ENCODE measurements at places on chromosomes 5 and 9.
A peak's percentile ranks its signal among the peaks of the same experiment; 100 is the strongest.

DNA sequence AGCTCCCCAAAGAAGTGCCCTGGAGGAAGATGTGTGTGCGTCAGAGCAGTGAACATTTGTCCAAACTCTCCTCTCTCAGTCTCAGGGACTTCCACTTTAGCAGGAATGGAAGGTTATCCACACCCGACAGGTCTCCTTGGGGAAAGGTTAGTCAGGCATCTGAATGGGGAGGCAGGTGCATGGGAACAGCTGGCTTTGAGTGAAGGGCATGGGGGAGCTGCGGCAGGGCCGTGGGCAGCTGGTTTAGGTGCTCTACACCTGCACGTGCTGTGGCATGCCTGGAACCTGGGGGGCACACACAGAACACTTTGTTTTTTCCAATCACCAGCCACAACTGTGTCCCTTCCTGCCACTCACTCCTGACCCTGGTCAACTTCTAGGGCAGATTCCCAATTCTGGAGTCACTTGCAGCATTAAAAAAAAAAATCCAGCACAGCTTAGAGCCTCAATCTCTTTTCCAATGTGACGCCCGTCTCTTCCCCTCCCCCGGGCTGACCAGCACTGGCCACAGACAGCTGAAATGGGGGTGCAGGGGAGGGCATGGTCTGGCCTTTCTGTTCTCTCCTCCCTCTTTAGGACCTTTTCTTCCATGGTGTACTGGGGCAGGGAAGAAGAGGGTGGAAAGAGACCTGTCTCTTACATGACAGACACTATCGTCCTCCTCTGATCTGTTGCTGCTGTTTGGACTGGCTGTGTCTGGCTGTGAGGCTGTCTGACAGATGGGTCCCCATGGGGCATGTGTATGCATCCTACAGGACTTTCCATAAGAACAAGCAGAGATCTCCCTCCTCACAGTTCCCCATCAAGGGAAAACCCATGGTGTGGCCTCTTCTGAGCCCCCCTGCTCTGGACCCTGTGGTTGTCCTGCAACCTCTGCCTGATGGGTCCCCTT is 9.5 kb upstream of the IL3 start:
- no peak for DNase-seq

DNA sequence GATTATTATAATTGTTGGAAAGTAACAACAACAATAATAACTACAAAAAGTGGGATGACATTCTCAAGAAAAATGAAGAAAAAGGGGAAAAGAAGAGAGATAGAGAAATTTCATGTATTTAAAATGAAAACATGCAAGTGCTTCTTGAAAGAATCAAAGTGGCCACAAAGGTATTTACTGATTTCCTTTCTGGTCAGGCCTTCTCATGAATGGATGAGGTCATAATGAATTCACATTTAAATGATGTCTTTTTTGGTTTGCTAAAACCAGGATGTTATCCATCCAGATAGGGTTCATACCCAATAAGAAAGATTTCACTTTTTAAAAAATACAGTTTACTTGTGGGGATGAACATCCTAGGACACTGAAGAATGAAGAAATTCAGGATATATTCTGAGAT is 446.4 kb upstream of the PTGER4 start:
- DNase-seq = no peak

- DNase-seq = no peak
These were observed 44.4 kb downstream of the GALNT12 start for GRCh38 chr9:98851730-98852459.

- DNase-seq = no peak
These were observed 52.9 kb downstream of the GDNF start for GRCh38 chr5:37786862-37787519.

DNA sequence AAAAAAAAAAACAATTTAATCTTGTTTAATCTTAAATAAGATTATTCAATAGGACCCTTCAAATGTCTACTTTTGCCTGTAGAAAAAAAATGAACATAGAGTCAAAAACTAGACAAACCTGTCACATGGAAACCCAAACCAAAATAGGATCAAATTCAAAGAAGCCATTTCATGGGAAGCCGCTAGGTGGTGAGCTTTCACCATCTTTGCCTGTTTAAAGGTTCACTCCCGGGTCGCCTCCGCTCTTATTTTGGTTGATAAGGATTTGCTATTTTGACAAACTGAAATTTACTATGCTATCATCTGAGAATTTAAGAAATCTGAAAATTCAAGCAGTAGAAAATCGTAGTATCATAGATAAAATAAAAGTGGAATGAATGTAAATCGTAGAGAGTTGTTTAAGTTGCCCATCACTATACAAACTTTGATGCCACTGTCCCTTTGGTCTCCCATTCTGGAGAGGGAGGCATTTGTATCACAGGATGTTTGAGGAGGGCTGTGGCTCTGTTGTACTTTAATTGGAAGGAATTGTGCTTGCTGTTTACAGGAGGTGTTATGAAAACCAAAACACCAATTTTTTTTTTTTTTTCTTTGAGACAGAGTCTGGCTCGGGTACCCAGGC is 43.5 kb upstream of the DNAH5 start:
- DNase-seq = no peak

- no peak for DNase-seq
These were observed 412.1 kb upstream of the ADAMTSL1 start for GRCh38 chr9:18061856-18062255.

DNA sequence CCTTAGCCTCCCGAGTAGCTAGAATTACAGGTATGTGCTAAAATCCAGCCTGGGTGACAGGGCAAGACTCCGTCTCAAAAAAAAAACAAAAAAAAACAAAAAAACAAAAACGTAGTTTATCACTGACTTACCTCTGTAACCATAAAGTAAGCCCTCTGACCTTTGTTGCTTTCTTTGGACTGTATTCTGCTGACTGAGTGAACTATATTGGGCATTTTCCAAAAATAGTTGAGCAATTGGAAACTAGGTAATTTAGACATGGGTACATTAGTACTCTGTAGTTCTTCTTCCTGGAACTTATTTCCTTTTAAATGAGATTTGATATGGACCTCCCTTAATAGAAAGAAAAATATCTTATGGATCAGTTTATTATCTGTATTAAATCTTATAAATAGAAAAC is 66.6 kb downstream of the ANKHD1 start:
- no peak for DNase-seq

DNA sequence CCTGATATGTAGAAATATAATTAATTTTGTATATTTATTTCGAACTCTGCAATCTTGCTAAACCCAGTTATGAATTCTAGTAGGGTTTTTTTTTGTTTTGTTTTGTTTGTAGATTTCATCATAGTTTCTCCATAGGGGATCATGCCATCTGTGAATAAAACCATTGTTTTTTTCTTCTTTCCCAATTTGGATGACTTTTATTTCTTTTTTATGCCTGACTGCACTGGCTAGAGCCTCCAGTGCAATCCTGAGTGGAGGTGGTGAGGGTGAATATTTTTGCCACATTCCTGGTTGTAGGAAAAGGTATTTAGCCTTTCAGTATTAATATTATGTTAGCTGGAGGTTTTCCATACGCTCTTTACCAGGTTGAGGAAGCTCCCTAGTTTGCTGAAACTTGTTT is 70.0 kb upstream of the GFPT2 start:
- no peak for DNase-seq

GRCh38 chr5:168790671-168791250 is 211.6 kb upstream of the PANK3 start:
- no peak for DNase-seq

DNA sequence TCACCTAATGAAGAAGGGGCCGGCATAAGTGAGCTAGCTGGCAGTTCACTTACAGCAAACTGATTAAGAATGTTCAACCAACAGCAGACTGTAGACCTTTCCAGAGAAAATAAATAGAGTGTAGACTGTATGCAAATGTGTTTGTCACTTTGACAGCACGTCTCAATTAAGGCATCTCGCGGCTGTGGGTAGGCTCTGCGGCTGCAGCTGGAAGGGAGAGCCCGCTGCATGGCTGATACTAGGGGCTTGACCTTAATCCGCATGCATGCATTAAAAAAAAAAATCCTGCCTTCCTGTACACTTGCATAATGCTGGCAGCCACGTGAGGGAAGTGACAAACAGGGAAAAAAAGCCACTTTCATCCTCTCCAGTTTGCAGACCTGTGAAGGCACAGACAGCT is 82.3 kb downstream of the CRB2 start:
- DNase-seq = no peak

DNA sequence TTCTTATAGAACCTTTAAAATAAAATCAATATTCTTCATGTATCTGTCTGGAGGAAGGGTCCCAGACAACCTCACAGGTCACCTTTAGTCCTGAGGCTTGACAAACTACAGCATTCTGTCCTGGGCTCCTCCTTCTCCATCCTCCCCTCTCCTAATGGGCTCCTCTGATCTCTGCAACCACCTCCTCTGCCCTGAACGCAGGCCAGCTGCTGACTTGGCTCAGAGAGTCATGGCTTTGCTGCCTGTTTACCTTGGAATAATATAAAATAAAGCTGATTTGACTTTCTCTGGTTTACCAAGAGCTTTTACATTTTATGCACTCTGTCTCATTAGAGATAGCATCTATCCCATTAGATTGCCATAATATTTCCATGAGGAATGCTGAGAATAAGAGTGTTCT is 159.4 kb downstream of the SEMA6A start:
- DNase-seq = no peak

DNA sequence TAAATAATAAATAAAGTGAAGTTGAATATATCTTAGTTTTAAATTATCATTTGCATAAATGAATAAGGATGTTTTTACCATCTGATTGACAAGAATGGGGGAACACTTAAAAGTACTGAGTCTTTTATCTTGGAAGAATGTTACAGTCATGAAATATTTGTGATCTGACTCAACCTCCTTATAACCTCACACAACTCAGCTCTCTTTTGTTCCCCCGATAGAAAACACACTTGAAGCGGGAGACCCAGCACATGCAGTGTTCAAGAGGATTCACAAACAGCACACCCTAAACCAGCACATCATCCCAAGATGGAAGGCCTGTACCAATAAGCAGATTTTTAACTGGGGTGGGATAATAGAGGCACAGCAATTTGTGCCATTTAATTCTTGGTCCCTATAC is 15.5 kb downstream of the BAAT start:
- DNase-seq = no peak

GRCh38 chr5:54757541-54757940 is 227.9 kb downstream of the ESM1 start:
- no peak for DNase-seq

DNA sequence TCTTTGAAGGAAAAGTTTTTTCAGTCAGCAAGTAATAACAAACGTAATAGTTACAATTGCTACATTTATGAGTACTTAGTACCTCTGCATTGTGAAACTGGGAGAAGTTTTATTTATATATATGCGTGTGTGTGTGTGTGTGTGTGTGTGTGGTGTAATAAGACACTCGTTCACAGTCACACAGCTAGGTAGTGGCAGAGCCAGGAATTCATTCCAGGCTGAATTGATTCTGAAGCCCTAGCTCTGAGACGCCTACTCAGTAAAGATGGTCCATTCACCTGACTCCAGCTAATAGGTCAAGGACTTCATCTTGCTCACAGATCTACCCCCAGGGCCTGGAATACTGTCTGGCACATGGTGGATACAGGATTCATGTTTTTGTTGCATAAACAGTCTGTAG is 13.6 kb upstream of the CAST start:
- no peak for DNase-seq

DNA sequence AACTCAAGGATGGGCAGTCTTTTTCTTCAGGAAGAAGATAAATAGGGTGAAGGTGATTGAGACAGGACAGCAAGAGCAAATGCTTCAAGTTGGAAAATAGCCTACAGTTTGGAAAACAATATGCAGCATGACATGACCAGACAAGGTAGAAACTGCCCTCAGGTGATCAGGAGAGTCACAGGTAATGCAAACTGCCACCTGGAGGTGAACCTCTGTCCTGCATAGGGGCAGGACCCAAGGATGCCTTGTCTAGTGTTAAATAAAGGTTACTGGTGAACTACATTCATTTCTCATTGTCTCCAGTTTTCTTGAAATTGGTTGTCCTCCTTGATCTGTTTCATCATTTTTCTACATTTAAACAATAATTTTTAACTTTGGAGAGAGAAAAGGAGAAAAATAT is 232.1 kb downstream of the SEMA5A start:
- no peak for DNase-seq

DNA sequence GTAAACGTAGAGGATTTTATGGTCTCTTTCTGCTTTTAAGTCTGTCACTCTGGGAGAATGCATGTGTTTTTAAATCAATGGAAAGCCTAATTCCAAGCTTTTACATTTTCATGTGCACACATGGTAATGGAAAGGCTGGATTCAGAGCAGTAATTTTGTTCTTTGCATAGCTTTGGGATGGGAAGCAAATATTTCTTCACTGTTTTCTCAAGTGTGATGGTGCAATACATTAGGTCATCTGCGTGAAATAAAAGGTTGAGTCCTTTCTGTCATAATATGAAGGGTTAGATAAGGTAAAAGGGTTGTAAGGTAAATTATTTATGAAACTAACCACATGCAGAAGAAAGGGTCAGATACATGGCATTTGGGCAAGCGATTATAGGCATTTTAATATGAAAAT is 88.2 kb upstream of the NR3C1 start:
- no peak for DNase-seq

- peak; percentile 82 for DNase-seq
These were observed at the start of gene DNAJC18 for GRCh38 chr5:139439013-139439903. Gene DNAJC18, minus strand, starts transcription at chr5:139439525. Its CDS starts 80 bp downstream, at chr5:139439445.

GRCh38 chr9:78030296-78030552 is 1.4 kb downstream of the GNAQ start:
- no peak for DNase-seq

- no peak for DNase-seq
These were observed 196.2 kb downstream of the AOPEP start for GRCh38 chr9:94922691-94923107.

DNA sequence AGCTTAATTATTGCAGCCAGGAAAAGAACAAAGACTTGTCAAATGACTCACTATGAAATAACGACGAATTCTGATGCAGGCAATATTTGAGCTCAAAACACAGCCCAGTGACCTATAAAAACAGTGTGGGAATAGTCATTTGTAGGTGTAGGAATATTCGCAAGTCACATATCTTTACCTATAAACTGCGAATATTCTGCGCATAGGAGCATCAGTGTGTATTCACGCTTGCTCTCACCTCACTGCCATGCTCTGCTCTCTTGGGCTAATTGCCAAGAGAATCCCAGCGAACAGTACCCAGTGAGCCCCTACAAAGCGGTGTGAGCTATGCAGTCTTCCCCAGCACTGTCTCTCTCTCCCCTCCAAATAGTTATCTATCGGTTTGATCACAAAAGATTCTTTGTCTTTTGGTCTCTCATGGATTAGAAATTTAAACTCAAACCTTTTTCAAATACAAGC is 74.2 kb downstream of the ST8SIA4 start:
- no peak for DNase-seq

DNA sequence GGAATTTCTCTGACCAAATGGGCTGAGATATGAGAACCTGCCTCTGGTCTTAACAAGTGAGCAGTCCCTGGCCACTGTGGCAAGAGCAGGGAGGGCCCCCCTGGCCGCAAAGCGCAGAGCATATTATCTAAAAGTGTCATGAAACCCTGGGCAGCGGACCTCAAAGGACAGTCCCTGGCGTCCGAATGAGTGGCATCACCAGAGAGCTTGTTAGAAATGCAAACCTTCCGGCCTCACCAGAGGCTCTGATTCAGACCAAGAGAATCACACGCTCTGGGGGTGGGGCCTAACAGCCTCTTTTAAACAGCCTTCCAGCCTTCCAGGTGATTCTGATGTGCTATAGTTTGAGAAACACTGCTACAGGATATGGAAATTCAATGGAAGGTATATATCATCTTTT is 10.9 kb downstream of the PTPN3 start:
- no peak for DNase-seq

Measured in stimulated activated CD8-positive, alpha-beta memory T cell treated with anti-CD3 and anti-CD28 coated beads, Interleukin-7, amount 100 ng/mL, for 24 hours (primary cell).